Left cardiac atrium (tissue), 4 donors: ENCODE measurements at places on chromosomes 4 and X. TPM values are rescaled to one million over a fixed set of nuclear protein-coding genes. Genes with fewer than 3 reads are reported as not detected.

DNA sequence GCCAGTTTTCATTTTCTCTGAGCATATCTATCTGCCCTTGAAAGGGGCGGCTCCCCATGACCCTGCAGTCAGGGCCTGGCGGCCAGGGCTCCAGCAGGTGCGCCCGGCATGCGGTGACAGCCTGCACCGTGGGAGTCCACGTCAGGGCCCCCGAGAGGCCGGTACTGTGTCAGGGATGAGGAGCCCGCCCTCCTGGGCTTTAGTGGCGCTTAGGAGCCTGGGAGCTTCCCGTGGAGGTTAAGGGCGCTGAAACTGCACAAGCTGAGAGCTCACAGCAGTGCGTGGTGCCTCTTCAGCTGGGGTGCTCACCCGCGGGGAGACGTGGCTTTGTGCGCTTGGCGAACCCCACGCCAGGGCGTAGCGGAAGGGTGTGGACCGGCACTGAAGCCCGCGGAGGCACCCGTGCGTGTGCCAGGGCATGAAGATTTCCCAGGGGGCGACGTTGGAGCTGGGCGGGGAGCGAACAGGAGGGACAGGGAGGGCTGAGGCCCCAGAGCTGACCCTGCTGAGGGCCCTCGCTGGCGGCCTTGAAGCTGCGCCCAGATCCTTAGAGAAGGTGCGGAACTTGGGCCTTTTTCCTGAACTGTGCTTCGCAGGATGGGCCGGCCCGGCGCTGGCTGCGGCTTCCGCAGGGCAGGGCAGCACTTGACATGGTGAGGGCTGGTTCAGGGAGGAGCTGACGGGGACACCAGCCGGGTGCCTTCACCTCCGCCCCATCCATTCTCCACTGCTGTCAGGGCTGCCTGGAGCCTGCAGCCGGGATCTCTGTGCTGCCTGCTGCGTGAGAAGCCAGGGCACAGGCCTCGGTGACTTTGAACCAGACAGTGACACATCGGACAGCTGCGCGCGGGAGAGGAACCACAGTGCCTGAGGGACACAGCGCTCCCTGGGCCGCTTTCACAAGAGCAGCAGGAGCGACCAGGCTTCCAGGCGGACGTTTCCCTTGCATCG is 32.9 kb downstream of the HTT-AS start:
- peak; percentile 78 for DNase-seq

Gene HTT
- total RNA-seq: 23.2 TPM

Gene LINC00632
- 513 TPM for total RNA-seq

Gene ASB12
- 0.63 TPM for total RNA-seq

Gene SYN1
- total RNA-seq: 7.0 TPM

GRCh38 chrX:104469771-104470170 is 96.2 kb upstream of the IL1RAPL2 start:
- no peak for DNase-seq

Gene WNK3
- 2.1 TPM for total RNA-seq

DNA sequence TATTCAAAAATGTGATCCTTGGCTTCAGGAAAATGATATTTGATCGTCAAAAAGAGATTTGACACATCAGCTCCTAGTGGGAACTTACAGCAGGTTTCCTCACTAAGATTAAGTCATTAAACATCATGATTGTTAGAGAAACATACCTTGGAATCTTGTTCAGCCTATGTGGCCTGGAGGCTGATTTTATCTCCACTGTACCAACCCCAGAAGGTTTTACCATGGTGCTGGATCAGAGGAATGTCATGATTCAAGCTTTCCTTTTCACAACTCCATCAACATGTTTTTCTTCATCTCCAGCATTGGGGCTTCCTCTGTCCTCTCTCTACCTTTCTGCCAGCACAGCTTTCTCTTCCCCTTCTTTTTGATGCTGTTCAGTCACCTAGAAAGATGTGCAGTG is 68.4 kb upstream of the MID1IP1 start:
- DNase-seq: no peak

Gene NOX1
- total RNA-seq: not detected

- no peak for DNase-seq
Measured at GRCh38 chr4:141409556-141409955, 188.9 kb downstream of the ZNF330 start.

GRCh38 chr4:58739275-58739674 is 1629.1 kb upstream of the IGFBP7 start:
- no peak for DNase-seq

- no peak for DNase-seq
Measured at GRCh38 chr4:165440415-165441158, 61.8 kb downstream of the CPE start.

- no peak for DNase-seq
Measured at GRCh38 chrX:46837558-46838485, 979 bp downstream of the RP2 start.

Gene UCHL1
- total RNA-seq: 26.4 TPM

Gene NDST4
- not detected for total RNA-seq

DNA sequence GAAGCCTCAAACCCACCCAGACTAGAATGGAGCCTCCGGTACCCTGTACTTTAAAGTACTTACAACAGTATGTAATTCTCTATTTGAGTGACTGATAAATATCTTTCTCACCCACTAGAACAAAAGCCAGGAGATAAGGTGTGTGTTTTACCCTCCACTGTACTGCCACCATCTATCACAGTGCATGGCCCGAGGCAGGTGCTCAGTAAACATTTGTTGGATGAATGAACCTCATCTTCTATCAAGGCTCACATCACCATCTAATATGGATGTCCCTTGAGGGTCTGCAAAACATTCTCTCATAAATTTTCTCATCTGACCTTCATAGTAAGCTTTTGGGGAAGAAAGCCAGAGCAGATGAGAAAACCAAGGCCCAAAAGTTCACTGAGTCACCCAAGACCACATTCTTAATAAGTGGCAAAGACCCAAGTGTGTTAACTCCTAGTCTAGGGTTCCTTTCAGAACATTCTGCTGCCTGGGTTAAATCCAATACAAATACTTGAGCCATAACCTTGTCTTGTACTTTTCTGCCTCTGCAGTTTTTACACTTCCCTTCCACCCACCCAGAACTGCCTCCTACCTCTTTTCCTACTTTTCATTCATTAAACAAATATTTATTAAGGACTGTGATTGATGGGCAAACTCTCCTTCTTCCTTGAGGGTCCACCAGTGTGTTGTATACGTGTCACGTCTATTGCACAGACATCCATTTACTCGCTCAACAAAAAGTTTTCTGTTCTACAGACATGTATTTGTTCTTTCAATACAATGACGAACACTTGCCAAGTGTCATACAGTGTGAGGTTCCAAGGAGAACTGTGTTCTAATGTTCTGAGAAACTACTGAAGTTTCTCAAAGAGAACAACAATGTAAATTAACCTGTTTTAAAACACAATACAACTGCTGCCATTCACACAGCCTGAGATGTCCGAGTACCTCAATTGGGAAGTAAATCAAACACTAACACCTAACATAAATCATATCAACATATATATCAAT is 35.7 kb downstream of the APBB2 start:
- DNase-seq: no peak

- no peak for DNase-seq
Measured at GRCh38 chr4:100106982-100107381, 83.3 kb downstream of the DDIT4L start.

DNA sequence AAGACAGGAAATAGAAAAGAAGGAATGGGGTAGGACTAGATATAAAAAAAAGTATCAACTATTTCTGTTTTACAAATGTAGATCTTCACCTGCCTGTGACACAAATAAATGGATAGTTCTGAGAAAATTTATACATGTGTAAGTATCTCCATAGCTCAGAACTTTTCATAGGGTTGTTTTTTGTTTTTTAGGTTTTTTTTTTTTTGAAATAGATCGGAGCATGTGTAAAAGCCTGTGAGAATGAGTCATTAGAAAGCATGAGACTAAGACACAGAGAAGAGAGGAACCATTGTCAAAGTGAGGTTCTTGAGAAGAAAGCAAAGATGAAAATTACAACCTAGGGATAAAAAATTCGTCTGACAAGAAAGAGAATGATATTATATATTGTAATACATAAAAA is 481.6 kb downstream of the PABPC4L start:
- no peak for DNase-seq
